D341Med (cell line): ENCODE measurements at places on chromosomes 4 and X.

GRCh38 chrX:9899640-9900111 lies 67.5 kb upstream of the CLDN34 start:
- DNase-seq = no peak

- no peak for DNase-seq
These were observed 8.3 kb upstream of the GRPEL1 start for GRCh38 chr4:7075962-7076695.

GRCh38 chrX:121179972-121180371 lies 132.6 kb downstream of the GLUD2 start:
- DNase-seq = no peak

DNA sequence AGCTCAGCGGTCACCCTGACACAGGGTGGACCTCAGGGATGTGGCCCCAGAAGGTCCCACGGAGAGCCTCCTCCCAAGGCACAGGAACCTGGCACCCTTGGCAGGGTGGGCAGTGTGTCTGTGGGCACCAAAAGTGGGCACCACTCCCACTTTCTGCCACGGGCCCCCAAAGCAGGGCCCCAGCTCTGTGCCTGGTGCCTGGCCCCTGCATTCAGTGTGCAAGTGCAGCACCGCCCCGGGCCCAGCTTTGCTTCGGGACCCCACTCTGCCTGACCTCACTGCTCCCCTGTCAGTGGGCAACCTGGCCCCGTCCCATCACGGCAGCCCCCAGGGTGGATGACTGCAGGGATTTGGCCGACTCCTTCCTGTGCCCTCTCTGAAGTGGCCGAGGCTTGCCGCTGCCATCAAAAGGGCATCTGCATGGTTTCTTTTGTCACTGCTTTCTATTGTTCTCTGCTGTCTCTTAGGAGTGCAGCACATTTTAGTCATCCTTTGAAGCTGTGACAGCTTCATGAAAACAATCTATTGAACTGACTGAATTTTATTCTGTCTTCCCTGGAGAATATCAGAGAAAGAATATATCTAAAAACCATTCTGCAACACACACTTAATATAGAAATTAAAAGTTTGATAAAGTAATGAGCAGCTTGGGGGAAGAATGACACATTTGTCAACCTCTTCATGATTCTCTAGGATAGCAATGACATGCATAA lies 302.4 kb downstream of the FAM47B start:
- no peak for DNase-seq

- no peak for DNase-seq
These were observed 510.6 kb upstream of the BOD1L1 start for GRCh38 chr4:14138106-14138505.

DNA sequence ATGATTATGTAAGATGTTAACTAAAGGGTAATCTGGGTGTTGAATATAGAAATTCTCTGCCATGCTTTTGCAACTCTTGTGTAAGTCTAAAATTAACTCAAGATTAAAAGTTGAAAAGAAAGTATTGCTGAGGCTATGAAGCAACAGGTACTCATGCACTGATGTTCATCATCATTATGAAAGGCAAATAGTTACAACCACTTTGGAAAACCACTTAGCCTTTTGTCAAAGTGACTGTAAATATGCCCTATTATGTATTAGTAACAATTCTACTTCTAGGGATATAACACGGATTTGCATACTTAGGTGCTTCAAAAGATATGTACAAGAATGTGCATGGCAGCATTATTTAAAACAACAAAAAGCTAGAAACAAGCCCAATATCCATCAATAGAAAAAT lies 227.8 kb upstream of the CXXC4 start:
- DNase-seq = no peak

DNA sequence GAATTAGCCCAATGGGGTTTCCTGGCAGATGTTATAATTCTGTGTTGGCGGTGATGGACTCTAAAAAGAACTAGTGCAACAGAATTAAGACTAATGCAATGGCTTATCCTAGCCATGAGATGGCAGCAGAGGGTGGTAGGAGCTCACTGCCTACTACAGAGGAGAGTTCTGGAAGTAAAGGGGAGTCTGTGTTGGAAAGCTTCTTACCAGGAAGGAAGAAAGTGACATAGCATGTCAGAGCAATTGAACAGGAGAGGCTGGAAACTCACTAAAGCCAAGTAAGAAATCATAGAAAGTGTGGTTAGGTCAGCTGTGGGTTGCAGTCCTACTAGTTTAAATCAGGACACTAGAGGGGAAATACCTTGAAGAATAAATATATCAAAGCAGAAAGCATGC lies 6.3 kb upstream of the TRPC5OS start:
- peak; percentile 38 for DNase-seq

- no peak for DNase-seq
These were observed 421.9 kb upstream of the TENM3 start for GRCh38 chr4:181821039-181822004.
